ENCODE measurements at places on chromosomes 6 and 20. TPM values are rescaled to one million over a fixed set of nuclear protein-coding genes. Genes with fewer than 3 reads are reported as not detected.

UTRN gene
- 96.4 TPM for total RNA-seq

FOXQ1 gene
- total RNA-seq: not detected

SSTR4 gene
- not detected for total RNA-seq

GRCh38 chr6:16179970-16180431, 51.1 kb downstream of the MYLIP start:
- no peak for DNase-seq

ZNF165 gene
- total RNA-seq: 0.13 TPM

C2 gene
- total RNA-seq: 5.1 TPM

DNA sequence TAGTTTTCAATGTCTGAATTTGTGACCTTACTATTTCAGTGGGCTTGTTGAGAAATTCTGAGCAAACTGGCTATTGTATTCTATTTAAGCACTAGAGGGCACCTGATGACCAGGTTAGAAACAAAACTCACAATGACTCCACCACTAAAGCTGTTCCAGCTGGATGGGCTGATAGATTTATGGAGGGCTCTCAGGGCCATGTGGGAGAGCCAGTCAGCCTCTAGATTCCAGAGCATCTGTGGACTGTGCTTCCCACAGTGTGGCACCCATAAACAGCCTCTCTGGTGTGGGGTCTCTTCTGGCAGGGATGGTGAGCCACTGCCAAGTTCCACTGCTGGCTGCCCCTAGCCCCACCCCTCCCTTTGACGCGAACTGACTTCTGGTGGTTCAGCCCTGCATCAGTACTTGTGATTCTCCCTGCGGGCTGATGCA, 29.2 kb downstream of the C6orf58 start:
- no peak for DNase-seq

HS3ST5 gene
- total RNA-seq: 0.11 TPM

DNA sequence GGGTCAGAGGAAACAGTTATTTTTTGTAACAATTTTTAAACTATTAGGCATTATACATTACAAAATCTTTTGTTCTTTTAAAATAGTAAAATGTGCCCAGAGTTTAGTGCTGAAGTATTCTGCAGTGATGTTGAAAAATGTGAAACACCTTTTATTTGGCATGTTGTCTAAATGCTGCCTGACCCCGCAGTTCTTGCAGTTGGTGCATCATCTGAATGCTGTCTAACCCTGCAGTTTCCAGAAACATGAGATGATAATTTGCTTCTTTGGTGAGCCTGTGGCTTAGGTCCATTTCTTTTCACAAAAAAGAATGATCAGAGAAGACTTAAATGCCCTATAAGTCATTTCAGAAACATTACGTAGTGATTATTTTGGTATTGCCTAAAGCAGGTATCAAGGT, 82.4 kb downstream of the RNF217 start:
- DNase-seq: no peak

DNA sequence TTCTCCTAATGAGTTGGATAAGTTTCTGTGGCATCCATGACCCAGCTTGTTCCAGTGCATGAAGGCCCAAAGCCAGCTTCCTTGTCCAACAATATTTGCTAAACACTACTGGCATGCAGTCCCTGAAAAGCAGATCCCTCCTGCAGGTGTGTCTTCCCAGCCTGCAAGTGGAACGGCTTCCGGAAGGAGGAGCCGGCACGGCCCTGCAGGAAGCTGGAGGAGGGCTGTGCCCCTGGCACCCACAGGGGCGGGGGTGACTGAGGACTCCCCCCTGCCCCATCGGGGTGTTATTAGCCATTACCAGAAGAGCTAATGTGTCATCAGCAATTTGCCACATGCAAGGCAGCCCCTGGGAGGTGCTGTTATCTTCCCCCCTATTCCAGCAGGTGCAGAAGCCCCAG, 27.4 kb downstream of the NPEPL1 start:
- peak; percentile 14 for DNase-seq

GRCh38 chr6:10951675-10952282, 64.9 kb downstream of the SYCP2L start:
- no peak for DNase-seq

EEF1A1 gene
- total RNA-seq: 2,432 TPM

GRCh38 chr20:10682939-10683338, 9.1 kb upstream of the JAG1 start:
- no peak for DNase-seq

DNA sequence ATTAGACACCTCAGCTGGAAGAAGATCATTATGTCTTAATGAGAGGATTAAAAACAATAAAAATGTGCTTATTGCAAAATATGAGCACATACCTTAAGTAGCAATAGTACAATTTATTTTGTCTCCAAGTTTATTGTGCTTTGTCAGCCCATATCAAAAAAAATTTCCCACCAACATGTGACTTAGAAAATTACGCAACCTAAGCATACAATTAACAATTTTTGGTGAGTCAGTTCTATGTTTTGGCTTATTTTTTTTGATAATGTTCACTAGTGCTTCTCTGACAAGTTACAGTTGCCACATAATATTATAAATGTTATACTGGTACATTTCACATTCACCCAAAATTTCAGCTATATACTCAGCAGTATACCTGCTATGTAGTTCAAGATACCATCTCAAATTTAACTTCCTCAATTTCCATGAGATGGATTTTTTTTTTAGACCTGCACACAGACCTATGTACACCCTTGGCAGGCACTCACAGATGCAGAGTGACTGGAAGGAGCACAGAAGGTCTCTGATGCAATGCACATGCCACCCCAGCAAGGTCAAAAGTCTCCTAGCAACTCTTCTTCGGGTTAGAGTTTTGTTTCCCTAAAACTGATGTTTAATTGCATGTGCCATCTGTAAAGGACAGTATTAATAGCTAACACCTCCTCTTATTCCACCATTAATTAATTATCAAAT, 112.4 kb downstream of the PRKN start:
- DNase-seq: no peak

- DNase-seq: no peak
These were observed 11.2 kb upstream of the ZBTB46 start for GRCh38 chr20:63842258-63842657.

MACROD2 gene
- 1.6 TPM for total RNA-seq

- no peak for DNase-seq
These were observed 60.9 kb downstream of the ATXN1 start for GRCh38 chr6:16700202-16700915.

DNA sequence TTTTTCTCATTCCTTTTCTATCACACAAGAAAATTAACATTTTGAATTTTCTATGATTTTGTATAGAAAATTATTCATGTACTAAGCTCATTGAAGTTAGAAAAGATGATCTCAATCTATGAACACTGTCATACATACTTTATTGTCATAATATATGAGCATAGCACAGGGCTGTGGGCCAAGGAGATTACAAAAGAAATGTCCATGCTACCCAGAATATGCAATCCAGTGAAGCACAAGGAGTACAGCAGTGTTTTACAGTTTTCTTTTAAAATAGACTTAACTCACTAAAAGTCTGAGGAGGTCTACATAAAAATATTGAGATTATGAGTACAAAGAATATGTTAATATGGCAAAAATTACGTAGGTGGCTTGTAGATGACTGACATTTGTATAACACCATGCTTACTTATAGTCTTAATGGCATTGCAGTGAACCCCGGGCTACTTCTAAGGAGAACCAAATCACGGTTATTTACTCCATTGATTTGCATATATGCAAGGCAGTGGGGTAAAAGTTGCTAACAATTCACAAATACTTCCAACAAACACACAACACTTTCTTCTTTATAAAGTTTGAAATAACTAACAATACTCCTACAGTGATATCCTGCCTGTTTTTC, 257.1 kb downstream of the BCKDHB start:
- no peak for DNase-seq

ADNP gene
- 32.8 TPM for total RNA-seq

DNA sequence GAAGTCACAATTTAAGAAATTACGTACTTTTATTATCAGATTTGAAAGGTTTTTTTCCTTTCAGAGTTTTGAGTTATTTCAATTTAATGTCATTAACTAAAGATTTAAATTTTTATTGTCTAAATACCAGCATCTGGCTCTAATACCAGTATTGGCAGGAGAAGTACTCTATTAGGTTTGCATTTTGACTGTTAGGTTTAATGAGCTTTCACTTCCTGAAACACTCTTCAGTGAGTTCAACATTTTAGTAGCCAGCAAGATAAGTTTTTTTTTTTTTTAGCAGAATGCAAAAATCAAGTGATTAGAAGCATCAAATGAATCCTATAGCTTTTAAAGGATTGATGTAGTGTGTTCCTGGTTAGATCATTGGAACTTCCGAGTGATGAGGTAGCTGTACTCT, 34.0 kb upstream of the SCGN start:
- no peak for DNase-seq

- no peak for DNase-seq
These were observed 13.2 kb downstream of the SLCO4A1 start for GRCh38 chr20:62655282-62656196.

GRCh38 chr6:25404693-25405169, 125.6 kb downstream of the CARMIL1 start:
- no peak for DNase-seq

LY6G6D gene
- total RNA-seq: not detected

GRCh38 chr6:80541181-80541580, 434.7 kb downstream of the BCKDHB start:
- no peak for DNase-seq

DNA sequence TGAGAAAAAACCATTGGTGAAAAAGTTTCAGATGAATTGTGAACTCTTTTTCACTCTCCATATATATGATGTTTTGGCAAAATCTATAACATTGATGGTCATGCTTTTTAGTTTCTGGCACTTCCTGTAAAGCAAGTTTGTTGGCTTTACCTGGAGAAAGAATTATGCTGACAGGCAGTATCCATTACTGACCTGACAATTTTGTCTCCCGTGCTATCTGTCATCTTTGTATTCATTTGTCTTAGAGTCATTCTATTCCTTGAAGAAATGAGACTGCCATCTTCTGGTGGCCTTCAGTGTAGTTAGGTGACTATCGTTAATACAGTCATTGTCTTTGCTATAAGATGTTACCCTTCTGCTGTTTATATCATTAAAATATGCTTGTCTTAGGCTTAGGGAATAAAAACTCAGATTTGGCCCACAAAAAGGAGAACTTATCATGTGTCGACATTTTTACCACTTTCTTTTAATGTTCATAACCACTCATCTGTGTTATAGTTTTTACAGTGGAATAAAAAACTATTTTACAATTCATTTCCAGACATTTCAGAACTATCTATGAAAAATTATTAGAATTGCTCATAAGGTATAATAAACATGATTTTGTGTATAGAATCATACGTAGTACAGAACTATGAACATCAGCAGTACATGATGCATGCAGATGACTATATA, 707.0 kb downstream of the EPM2A start:
- no peak for DNase-seq

- no peak for DNase-seq
These were observed 186.6 kb downstream of the MBOAT1 start for GRCh38 chr6:20025681-20026080.

SIRPB1 gene
- total RNA-seq: 0.92 TPM

DNA sequence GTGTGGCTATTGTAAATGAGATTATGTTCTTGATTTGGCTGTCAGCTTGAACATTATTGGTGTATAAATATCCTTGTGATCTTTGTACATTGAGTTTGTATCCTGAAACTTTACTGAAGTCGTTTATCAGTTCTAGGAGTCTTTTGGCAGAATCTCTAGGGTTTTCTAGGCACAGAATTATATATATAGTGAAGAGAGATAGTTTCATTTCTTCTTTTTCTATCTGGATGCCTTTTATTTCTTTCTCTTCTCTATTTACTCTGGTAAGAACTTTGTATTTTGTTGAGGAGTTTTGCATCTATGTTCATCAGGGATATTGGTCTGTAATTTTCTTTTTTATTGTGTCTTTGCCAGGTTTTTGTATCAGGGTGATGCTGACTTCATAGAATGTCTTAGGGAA, 589.2 kb upstream of the MAN1A1 start:
- DNase-seq: no peak

VWA7 gene
- 21.5 TPM for total RNA-seq

GRCh38 chr6:17836293-17836692, 129.6 kb upstream of the NUP153 start:
- no peak for DNase-seq

- no peak for DNase-seq
These were observed 14.8 kb downstream of the ARHGAP40 start for GRCh38 chr20:38616457-38616856.

DNA sequence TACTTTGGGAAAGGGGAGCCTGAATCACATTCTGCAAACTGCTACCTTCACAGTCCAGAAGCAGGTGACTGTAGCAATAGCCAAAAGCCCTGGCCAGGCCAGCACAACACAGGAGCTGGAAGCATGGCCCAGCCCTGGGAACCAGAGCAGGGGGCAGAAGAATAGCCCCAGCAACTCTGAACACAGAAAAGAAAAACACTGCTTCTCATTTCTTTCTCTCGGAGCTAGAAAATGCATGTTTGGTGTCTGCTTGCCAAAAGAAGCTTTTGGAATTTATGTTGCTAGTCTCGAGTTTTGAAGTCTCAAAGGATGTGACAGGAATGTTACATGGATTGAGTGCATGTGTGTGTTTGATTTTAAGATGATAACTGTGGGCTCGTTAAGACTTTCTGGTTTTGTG, 79.8 kb upstream of the SCAF8 start:
- no peak for DNase-seq

- no peak for DNase-seq
These were observed 10.3 kb upstream of the R3HDML start for GRCh38 chr20:44326391-44327159.

DNA sequence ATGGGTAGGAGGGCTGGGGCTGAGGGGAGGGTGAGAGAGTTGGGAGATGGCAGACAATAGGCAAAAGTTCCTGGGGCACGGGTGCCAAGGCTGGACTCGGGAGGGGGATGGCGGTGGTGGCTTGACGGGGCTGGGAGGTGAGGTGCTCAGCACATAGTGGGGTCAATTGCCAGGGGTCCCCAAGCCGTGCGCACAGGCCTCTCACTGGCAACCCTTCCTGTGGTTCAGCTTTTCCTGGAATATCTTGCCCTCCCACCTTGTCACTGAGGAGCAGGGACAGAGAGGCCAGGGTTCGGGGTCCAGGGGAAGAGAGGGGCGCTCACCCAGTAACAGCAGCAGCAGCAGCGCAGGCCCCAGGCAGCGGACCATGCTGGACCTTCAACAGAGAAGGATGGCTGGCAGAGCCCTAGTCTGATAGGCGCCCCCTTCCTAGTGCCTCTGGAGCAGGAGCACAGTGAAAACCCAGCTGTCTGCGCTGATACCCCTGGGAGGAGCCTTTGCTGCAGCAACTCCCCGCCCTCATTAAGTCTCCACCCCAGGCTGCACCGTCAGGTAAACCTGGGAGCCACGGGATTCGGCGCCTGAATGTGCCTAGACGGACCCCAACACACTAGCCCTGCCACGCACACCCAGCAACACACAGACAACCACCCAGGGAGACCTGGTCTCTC, at the start of gene GFRA4:
TSS of gene GFRA4 (minus strand) at position 369 of the 671 bp plus-strand sequence. CDS start at position 369, 0 bp downstream.
- DNase-seq: peak; percentile 61

KHDC1 gene
- 1.1 TPM for total RNA-seq

GRCh38 chr6:130647246-130647645, 180.0 kb upstream of the SMLR1 start:
- DNase-seq: no peak

- DNase-seq: no peak
These were observed 174.1 kb downstream of the CDH26 start for GRCh38 chr20:60132162-60132826.

GRCh38 chr6:169961772-169962561, 210.5 kb downstream of the ERMARD start:
- DNase-seq: no peak

MYLK2 gene
- total RNA-seq: 0.11 TPM

- DNase-seq: no peak
These were observed 46.5 kb downstream of the KIF16B start for GRCh38 chr20:16526433-16527380.

PAX1 gene
- total RNA-seq: 0.35 TPM

Measured in cardiac septum (tissue), 1 donor.